ENCODE measurements at places on chromosomes 13 and 19. TPM values are rescaled to one million over a fixed set of nuclear protein-coding genes. Genes with fewer than 3 reads are reported as not detected.

- no peak overlapping the region for H3K27ac ChIP-seq
- no peaks in the 10 kb centered on the region for H3K27me3 ChIP-seq
- H3K4me1 ChIP-seq: no peaks in the 10 kb centered on the region
- no peak overlapping the region for H3K4me3 ChIP-seq
- no peak for DNase-seq
- no peaks in the 10 kb centered on the region for H3K36me3 ChIP-seq
These were observed 435.9 kb upstream of the SGCG start for GRCh38 chr13:22744688-22745452.

- no peak overlapping the region for H3K4me3 ChIP-seq
- H3K4me1 ChIP-seq: no peaks in the 10 kb centered on the region
- no peaks in the 10 kb centered on the region for H3K36me3 ChIP-seq
These were observed 284.1 kb upstream of the SOX21 start for GRCh38 chr13:94996445-94996844.

GRCh38 chr13:106756446-106756845, 188.5 kb upstream of the ARGLU1 start:
- no peaks in the 10 kb centered on the region for H3K36me3 ChIP-seq
- H3K4me3 ChIP-seq: no peak overlapping the region
- H3K4me1 ChIP-seq: no peaks in the 10 kb centered on the region
- H3K27me3 ChIP-seq: no peaks in the 10 kb centered on the region
- DNase-seq: no peak

DNA sequence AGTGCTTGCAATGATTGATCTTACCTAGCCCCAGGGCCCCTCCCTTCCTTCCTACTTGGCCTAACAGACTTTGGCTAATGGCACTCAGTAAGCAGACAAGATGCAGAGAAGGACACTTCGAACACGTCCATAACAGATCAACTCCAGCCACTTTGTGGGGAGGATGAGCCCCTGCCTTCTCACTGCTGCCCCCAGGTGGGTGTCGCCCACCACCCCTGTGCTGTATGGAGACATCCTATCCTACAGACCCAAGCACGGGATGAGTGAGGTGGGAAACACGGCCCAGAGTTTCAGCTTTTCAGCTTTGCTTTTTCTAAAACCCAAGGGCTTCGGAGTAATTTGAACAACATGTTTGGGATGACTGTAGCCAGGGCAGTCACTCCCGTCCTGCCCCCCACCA, 5.5 kb downstream of the SLC7A1 start:
- H3K36me3 ChIP-seq: no peaks in the 10 kb centered on the region
- H3K4me1 ChIP-seq: no peaks in the 10 kb centered on the region
- no peak overlapping the region for H3K4me3 ChIP-seq
- no peaks in the 10 kb centered on the region for H3K27me3 ChIP-seq

DNA sequence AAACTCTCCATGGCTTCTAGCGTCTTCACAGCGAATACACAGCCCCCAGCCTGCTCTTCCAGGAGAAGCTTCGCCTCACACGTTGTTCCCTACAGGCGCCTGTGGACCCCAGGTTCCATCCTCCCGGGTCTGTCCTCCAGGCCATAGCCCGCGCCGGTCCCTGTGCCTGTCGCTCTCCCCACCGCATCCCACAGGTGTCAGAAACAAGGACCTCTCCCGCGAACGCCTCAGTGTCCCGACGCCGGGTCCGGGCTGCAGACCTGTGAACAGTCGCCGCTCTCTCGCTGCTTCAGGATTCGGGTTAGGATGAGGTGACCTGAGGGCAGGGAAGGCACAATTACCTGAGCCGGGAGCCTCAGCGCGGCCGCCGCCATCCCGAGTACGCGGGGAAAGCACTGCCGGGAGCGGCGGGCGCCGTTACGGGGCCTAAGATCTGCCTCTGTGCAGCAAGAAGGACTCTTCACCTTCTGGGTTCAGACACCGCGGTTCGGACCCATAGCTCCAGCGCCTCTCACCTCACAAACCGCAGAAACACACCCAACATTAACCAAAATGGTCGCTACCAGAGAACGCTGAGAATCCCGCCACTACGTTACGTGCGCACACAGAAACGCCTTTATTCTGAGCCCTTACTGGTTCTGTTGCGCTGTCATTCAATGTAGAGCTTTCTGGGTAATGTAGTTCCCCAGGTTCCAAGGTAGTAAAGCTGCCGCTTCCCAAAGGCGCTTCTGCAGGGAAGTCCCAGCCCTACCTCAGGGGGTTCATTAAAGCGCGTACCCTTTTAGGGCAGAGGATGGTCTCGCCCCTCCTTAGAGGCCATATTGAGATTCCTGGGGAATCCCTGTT, at the start of gene ZNF418:
Gene ZNF418, minus strand, starts transcription at position 583 of the 846 bp plus-strand sequence. CDS start 1,580 bp downstream, outside the sequence.
- H3K4me3 ChIP-seq: no peak within 1 kb of the TSS
- H3K4me1 ChIP-seq: no peaks in the 10 kb centered on the region
- peaks cover 2% of the 10 kb centered on the region for H3K36me3 ChIP-seq
- no peaks in the 10 kb centered on the region for H3K27me3 ChIP-seq

DNA sequence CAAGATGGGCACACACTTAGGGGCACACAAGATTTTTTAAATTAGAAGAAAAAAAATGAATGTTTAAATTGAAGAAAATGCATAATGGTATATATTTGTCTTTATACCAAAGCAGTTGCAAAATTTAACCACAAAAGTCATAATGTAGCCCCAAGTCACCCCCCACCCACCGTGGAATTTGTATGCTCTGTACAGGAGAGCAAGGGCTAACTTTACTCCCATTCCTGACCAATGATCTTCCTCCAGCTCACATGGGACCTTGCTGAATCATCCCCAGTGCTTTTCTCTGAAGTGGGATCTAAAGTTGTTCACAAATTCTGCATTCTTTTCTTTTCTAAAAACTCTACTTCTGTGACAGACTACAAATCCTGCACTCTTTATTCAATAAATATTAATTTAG, 597.0 kb downstream of the UQCRFS1 start:
- H3K4me1 ChIP-seq: no peaks in the 10 kb centered on the region
- no peaks in the 10 kb centered on the region for H3K27me3 ChIP-seq
- no peak overlapping the region for H3K4me3 ChIP-seq
- H3K27ac ChIP-seq: no peak overlapping the region

- H3K4me3 ChIP-seq: no peak overlapping the region
- no peaks in the 10 kb centered on the region for H3K36me3 ChIP-seq
- no peak overlapping the region for H3K27ac ChIP-seq
- DNase-seq: no peak
These were observed 166.7 kb downstream of the USP12 start for GRCh38 chr13:27004866-27005265.

DNA sequence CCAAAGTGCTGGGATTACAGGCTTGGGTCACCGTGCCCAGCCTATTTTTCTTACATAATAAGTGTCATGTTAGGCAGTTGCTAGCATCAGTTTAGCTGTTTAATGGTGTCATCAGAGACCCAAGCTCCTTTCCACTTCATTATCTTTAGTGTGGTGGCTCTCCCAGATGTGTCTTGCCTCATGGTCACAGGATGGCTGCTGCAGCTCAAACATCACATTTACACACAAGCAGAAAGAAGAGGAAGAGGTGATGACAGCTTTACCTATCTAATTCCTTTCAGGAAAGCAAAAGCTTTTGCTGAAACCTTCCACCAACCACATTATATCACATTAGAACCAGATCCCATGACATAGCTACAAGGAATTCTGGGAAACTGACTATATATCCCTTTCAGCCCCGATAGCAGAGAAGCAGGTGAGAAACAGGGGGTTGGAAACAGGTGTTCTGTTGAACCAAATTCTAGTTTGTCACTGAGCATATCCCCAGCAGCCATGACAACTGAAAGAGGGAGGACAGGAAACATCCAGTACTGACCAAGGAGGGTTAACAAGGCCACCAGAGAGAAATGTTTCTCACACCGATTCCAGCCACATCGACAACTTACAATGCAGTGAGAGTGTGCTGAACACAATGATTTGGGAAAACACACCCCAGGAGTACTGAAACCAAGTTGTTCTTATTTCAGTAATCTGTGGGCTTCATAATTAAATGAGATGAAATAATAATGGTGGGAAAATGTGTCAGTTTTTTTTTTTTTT, 617.0 kb downstream of the UQCRFS1 start:
- H3K36me3 ChIP-seq: no peaks in the 10 kb centered on the region
- H3K4me3 ChIP-seq: no peak overlapping the region
- DNase-seq: no peak
- no peaks in the 10 kb centered on the region for H3K27me3 ChIP-seq
- no peak overlapping the region for H3K27ac ChIP-seq

DNA sequence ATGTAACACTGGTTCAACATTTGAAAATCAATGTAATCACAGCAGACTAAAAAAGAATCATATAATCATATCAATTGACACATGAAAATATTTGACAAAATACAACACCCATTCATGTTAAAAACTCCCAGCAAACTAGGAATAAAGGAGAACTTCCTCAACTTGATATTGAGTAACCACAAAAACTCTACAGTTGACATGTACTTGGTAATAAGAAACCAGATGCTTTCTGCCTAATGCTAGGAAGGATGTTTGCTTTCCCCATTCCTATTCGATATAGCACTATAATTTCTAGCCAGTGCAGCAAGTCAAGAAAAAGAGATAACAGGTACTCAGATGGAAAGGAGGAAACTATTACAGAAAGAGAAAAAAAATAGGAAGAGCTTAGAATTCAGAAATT, 26.9 kb downstream of the UFM1 start:
- no peak for DNase-seq
- no peaks in the 10 kb centered on the region for H3K27me3 ChIP-seq
- no peak overlapping the region for H3K4me3 ChIP-seq
- no peaks in the 10 kb centered on the region for H3K4me1 ChIP-seq

ZNF844 gene
- 14.3 TPM for total RNA-seq

DNA sequence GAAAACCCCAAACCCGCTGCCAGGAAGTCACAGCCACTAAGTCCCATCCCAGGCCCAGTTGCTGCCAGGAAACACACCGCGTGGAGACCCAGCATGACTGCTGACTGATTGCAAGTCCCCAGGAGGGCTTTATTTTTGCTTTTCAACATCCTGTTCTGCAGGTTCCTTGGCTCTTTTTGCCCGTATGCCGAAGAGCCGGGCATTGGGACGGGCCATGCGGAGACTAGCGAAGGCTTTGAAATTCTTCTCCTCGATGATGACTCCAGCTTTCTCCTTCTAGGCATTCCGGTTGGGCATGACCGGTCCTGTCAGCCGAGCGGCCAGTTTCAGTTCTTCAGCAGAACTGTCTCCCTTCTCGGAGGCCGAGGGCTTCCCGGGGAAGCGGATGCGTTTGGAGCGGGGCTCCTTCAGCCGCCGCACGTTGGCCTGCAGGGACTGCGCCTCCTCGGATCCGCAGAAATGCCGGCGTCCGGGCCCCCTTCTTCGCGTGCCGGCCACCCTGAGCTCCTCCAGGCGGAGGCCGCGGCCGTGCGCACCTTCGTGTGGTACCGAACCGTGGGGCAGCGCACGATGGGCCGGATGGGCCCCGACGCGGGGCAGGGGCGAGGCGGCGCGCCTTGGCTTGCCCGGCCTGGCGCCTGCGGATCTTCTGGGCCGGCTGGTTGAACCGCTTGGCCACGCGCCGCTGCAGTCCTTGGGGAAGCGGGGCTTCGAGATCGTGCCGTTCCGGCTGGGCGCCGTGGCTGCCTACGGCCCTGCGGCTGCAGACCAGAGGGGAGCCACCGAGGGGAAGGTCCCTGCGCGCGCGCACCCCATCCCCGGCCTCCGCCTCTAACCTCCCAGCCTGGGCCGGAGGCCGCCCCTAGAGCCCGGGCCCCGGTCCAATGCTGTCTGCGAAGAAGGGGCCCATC, 15.2 kb downstream of the ZSCAN5C start:
- DNase-seq: peak; percentile 48
- no peaks in the 10 kb centered on the region for H3K4me1 ChIP-seq
- H3K36me3 ChIP-seq: no peaks in the 10 kb centered on the region
- H3K27me3 ChIP-seq: no peaks in the 10 kb centered on the region
- H3K4me3 ChIP-seq: no peak overlapping the region
- H3K27ac ChIP-seq: no peak overlapping the region

DNA sequence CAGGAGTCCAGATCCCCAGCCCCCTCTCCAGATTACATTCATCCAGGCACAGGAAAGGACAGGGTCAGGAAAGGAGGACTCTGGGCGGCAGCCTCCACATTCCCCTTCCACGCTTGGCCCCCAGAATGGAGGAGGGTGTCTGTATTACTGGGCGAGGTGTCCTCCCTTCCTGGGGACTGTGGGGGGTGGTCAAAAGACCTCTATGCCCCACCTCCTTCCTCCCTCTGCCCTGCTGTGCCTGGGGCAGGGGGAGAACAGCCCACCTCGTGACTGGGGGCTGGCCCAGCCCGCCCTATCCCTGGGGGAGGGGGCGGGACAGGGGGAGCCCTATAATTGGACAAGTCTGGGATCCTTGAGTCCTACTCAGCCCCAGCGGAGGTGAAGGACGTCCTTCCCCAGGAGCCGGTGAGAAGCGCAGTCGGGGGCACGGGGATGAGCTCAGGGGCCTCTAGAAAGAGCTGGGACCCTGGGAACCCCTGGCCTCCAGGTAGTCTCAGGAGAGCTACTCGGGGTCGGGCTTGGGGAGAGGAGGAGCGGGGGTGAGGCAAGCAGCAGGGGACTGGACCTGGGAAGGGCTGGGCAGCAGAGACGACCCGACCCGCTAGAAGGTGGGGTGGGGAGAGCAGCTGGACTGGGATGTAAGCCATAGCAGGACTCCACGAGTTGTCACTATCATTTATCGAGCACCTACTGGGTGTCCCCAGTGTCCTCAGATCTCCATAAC, at the start of gene APOE:
Gene APOE, plus strand, starts transcription at position 360 of the 724 bp plus-strand sequence. CDS start 829 bp downstream, outside the sequence.
- no peaks in the 10 kb centered on the region for H3K4me1 ChIP-seq
- no peaks in the 10 kb centered on the region for H3K27me3 ChIP-seq
- no peaks in the 10 kb centered on the region for H3K36me3 ChIP-seq
- H3K4me3 ChIP-seq: no peak within 1 kb of the TSS
- H3K27ac ChIP-seq: no peak within 1 kb of the TSS
- DNase-seq: no peak

PTGER1 gene
- 2.3 TPM for total RNA-seq

GRCh38 chr13:38804536-38804935, 117.7 kb downstream of the FREM2 start:
- no peaks in the 10 kb centered on the region for H3K4me1 ChIP-seq
- H3K27ac ChIP-seq: no peak overlapping the region
- H3K4me3 ChIP-seq: no peak overlapping the region
- H3K36me3 ChIP-seq: no peaks in the 10 kb centered on the region

DNA sequence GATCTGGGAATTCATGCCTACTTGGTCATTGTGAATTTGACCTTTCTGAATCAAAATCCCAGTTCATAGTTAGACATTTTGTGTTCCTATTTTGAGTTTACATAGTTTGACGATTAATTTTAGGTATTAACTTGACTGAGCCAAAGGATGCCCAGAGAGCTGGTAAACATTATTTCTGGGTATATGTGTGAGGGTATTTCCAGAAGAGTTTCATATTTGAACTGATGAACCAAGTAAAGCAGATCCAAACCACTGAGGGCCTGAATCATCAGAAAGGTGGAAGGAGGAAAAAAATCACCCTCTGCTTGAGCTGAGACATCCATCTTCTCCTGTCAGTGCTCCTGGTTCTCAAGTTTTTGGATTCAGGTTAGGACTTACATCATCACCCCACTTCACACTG, 116.6 kb downstream of the CYSLTR2 start:
- no peak overlapping the region for H3K4me3 ChIP-seq
- H3K27me3 ChIP-seq: no peaks in the 10 kb centered on the region
- no peaks in the 10 kb centered on the region for H3K4me1 ChIP-seq
- no peak for DNase-seq
- no peak overlapping the region for H3K27ac ChIP-seq

PGLYRP2 gene
- total RNA-seq: not detected

- H3K36me3 ChIP-seq: no peaks in the 10 kb centered on the region
- DNase-seq: no peak
- H3K4me3 ChIP-seq: no peak overlapping the region
- H3K27ac ChIP-seq: no peak overlapping the region
- H3K27me3 ChIP-seq: no peaks in the 10 kb centered on the region
These were observed 22.6 kb downstream of the NCAN start for GRCh38 chr19:19234220-19234816.

GRCh38 chr13:93226623-93227279, at the start of gene GPC6:
Gene GPC6 (plus strand): TSS chr13:93226807.
- peak; percentile 52 for DNase-seq
- H3K4me3 ChIP-seq: peak within 1 kb of the TSS; percentile 78
- no peak within 1 kb of the TSS for H3K27ac ChIP-seq
- no peaks in the 10 kb centered on the region for H3K27me3 ChIP-seq
- no peaks in the 10 kb centered on the region for H3K4me1 ChIP-seq

TEX26 gene
- 0.24 TPM for total RNA-seq
